ENCODE measurements at places on chromosomes 13 and 19.

- DNase-seq = peak; percentile 37
These were observed 18.5 kb downstream of the CYP2A6 start for GRCh38 chr19:40831502-40832430.

DNA sequence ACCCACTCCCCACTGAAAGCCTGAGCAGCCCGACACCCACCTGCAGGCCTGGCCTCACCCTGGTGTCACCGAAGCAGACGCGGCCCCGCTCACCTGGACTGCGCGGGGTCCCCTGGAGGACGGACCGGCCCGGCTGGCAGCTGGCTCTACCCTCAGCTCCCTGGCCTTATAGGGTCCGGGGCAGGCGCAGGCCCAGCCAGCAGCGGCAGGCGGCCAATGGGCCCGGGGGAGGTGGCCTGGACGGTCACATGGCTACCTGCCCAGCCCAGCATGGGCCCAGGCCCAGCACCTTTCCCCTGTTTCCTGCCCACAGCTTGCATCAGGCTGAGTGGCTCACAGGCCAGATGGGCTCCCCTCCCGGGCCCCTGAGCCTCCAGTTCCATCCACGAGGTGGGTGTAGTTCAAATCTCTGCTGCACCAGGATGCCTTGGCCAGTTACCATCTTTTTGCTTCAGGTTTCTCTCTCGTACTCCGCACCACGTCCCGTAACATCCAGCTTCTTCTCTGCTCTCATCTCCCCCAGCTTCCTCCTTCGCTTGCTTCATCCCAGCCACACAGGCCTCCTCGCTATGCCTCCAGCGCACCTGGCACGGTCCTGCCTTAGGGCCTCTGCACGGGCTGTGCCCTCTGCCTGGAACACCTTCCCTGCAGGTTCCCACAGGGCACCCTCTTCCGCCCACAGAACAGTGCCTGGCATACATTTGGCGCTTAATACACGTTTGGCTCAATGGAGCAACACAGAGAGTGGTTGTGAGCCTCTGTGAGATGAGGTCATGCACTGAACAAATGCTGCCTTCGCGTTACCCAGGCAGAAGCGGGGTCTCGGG lies at the start of gene PLIN4:
PLIN4 (minus strand) TSS at position 142 of the 827 bp plus-strand sequence. CDS start 214 bp downstream, outside the sequence.
- no peak for DNase-seq

GRCh38 chr13:96958286-96958891 lies 35.9 kb downstream of the OXGR1 start:
- peak; percentile 15 for DNase-seq

DNA sequence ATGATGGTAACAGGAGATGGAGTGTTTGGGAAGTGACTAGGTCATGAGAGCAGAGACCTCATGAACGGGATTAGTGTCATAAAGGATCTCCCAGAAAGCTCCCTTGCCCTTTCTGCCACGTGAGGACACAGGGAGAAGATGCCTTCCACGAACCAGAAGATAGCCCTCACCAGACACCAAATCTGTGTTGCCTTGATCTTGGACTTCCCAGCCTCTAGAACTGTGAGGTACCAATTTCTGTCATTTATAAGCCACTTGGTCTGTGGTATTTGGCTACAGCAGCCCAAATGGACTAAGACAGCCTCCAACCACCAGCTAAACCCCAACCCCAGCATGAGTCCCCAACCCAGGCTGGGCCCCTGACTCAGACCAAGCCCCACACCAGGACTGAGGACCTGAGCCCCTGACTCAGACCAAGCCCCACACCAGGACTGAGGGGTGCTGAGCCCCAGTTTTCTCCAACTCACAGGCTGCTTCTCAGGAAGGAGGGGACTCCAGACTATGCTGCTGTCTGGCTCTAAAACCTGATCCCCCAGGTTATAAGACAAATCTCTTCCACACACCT lies 54.1 kb downstream of the PTPRS start:
- no peak for DNase-seq

GRCh38 chr19:40567040-40567749 lies 9.5 kb upstream of the SHKBP1 start:
- no peak for DNase-seq

GRCh38 chr19:40778706-40779284 lies 748 bp downstream of the RAB4B start:
- no peak for DNase-seq

DNA sequence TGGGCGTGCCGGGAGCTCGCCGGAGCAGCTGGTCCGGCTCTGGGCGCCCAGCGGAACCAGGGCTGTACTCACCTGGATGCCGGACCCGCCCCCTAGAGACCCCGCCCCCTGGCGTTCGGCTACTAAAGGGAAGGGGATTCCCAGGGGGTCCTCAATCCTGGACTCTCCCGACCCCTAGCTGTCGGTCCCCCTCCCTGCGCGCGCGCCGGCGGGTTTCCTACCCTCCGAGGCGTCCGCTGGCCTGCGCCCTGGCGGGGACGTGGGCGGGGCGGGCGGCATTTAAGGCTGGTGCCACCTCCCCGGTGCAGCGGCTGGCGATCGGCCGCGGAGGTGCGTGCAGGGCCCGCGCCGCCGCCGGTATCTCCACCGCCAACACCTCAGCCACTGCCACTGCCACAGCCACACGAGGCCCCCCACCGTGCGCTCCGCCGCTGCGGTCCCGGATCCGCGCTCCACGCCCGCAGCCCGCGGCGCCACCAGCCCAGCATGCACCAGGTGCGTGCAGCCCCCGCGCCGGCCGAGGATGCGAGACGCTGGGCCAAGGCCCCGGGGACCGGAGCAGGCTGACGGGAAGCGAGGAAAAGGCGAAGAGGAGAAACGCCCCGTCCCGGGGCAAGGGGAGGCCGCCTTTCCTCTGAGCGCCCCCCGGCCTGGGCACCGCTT lies at the start of gene ATP12A:
ATP12A (plus strand) TSS at position 151 of the 663 bp plus-strand sequence; CDS start at position 487, 336 bp downstream.
- DNase-seq = peak; percentile 16

- no peak for DNase-seq
These were observed 96.7 kb downstream of the PCDH9 start for GRCh38 chr13:67133476-67133875.

DNA sequence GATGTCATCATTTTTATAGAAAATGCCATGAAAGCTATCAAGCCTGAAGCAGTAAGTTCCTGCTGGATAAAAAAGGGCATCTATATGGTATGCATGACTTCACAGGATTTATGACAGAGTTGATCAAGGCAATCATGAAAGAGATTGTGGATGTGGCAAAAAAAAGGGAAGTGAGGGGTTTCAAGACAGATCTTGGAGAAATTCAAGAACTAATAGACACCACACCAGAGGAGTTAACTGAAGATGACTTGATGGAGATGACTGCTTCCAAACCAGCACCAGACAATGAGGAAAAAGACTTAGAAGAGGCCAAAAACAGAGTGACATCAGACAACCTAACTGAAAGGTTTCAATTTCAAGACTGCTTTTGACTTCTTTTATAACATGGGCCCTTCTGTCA lies 691.1 kb upstream of the SLC10A2 start:
- no peak for DNase-seq

All from HEK293T (cell line).